ENCODE measurements at places on chromosomes 5 and 9.

GRCh38 chr5:10421896-10422691 is 19.6 kb upstream of the ROPN1L start:
- no peak for DNase-seq

DNA sequence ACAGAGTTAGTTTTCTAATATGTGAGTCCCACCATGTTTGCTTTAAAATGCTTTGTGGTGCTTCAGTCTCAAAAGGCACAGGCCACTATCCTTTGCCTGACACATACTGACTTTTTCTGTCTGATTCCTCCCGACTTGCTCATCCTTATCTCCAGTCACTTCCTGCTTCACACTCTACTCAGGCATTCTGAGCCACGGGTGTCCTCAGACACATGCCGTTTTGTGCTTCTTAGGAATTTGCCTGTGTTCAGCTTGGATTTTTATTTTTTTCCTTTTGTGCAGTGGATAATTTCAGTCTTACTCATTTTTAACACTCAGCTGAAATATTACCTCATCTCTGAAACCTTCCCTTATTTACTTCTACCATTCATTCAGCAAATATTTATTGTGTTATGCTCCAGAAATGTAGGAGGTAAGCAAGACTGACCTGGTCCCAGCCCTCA is 54.1 kb downstream of the MAN2A1 start:
- DNase-seq: peak; percentile 94

DNA sequence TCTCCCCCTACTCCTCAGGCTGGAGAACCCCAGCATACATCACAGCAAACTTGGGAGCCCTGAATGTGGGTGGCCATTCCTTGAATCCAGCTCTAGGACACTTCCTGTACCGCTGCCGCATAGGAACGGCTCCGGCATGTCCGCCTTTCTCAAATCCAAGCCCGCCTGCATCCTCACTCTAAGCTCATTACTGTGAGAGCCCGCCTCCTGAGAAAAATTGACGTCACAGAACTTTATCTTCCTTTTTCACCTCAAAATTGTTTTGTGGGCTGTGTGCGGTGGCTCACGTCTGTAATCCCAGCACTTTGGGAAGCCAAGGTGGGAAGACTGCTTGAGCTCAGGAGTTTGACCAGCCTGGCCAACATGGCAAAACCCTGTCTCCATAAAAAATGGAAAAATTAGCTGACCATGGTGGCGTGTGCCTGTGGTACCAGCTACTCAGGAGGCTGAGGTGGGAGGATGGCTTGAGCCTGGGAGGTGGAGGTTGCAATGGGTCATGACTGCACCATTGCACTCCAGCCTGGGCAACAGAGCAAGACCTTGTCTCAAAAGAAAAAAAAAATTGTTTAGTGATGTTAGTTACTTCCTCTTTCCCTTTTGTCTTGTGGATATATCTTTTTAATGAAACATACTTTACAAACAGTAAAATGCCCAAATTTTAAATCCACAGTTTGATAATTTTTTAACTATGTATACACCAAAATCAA is 22.8 kb downstream of the RNF44 start:
- DNase-seq: no peak

DNA sequence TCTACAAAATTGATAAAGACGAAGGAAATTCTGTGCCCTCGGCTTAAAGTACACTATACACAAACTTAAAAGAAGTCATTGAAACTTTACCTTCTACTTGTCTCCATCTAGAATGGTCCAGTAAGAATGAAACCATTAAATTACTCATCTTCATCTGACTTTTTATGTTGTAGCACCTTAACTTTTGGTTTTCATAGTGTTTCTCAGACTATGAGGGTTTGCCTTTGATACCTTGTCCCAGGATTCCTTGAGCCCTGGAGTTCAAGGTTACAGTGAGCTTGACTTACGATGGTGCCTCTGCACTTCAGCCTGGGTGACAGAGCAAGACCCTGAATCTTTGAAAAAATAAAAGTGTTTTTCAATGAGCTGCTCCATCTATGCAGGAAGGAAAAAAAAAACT is 132.2 kb downstream of the CDC42SE2 start:
- no peak for DNase-seq

DNA sequence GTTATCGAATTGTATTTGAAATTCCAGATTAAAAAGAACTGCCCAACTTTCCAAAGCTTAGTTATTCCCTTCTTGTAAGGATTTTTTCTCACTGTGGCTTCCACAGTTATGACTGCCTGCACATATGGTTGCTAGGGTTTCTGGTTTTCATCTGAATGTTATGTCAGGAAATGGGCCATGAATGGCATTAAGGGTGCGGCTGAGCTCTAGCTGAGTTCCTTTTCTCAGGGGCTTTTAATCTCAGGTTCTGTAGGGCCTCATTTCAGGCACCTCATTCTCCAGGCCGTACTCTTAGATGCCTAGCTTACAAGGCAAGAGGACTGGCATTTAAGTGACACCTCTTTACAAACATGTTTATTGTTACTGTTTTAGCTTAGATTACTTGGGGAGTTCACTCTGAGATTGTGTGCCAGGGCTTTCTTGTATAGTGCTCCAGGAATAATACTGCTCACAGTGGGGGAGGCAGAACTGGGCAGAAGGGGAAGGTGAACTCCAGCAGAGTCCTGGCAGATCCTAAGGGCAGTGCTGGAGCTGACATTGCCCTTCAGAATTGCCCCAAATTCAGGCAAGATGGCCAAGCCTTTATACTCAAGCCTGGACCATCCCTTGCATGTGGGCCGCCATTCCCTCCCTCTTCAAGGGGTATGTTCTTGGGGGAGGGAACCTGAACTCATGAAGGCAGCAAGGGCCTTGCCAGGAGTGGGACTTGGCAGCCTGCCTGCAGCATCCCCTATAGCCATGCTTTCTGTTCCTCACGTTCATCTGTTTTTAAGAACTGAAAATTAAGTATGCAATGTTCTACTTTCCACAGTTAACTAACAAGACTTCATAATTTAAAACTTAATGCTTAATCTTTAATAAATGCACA is 111.5 kb downstream of the KDM4C start:
- DNase-seq: no peak

- DNase-seq: no peak
These were observed 142.7 kb downstream of the PAX5 start for GRCh38 chr9:36891341-36891811.

- DNase-seq: no peak
These were observed 119.1 kb downstream of the MAPKAP1 start for GRCh38 chr9:125587819-125588460.

DNA sequence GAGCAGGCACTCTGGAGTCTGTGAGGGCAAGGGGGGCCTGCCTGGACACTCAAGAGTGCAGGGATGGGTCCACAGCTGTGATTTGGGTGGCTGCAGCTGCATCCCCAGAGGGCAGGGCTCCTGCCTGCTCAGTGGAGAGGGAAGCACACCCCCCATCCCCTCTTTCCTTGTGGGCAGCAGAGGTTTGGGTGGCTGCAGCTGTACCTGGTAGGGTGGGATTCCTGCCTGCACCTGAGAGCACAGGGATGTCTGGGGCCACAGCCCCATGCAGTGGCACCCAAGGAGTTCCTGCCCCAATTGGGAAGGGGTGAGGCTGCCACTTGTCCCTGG is 605.4 kb upstream of the FAM174A start:
- no peak for DNase-seq

DNA sequence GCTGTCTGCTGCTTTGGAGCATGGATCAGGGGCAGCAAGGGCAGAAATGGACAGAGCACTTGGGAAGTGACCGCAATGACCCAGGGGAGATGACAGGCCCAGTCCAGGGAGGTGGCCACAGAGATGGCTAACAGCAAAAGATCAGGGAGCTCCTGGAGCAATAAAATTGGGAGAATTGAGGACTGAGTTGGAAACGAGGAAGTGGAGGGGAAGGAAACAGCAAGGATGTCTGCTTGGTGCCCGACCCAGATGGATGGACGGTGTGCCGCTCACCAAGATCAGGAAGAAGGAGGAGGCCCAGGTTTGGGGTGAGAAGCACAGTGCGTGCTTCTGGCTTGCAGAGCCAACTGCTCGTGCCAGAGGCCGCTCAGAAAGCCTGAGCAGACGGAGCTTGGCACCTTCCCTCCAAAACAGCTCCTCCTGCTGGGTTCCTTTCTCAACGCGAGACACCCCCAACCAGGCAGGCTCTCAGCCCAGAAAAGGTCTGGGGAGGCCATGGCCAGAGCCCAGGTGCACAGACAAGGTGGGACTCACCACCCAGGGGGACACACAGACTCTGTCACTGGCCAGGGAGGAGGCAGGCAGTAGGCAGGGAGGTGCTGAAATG is 1.7 kb upstream of the SLC34A1 start:
- DNase-seq: no peak

DNA sequence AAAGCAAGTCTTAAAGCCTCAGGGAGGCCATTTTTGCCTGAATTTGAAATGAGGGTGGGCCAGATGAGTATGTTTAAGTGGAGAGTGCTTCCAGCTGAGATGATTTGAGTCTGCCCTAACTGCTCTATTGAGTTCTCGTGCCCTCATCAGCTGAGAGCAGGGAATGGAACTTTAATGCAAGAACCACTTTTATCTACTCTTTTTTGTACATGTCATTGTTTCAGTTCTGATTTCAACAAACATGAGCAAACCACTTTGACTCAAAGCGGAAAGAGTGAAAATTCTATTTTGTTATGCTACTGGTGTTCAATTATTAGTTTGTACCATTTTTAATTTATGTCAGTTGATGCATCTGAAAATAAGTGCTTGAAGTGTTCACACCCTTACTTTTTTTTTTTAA is 35.8 kb downstream of the DCAF10 start:
- DNase-seq: no peak

DNA sequence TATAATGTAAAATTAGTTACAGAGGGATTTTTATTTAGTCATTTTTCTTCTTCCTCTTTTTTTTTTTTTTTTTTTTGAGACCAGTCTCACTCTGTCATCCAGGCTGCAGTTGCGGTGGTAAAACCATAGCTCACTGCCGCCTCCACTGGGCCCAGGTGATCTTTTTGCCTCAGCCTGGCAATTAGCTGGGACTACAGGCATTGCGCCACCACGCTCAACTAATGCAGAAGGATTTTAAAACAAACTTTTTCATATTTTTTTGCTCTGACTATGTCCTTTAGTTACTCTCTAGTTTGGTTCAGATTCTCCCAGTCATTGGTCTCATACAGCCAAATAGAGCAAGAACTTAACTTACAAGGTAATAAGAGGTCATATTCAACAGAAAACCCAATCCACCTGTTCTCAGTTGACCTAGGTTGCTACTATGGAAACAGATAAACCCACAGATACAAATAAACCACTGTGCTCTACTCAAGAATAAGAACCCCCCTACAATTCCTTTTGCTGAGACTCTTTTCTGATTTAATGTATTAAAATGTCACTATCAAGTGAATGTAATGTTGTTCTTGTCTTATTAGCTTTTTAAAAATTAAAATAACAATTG is 50.1 kb upstream of the TTC39B start:
- DNase-seq: no peak

DNA sequence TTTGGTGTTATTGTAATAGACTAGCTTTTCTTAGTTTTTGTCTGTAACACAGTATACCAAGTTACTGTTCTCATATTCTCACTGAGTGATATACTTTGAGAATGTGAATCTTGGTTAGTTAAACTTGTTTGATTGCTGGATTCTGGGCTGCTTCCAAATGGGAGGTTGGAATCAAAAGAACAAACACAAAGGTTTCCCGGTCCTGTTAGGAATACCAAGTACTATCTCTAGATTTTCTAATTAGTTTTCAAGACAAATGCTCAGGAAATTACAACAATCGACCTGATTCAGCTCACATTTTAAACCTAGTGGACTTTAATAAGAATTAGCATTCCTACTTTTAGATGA is 244.3 kb downstream of the CSNK1G3 start:
- DNase-seq: no peak

DNA sequence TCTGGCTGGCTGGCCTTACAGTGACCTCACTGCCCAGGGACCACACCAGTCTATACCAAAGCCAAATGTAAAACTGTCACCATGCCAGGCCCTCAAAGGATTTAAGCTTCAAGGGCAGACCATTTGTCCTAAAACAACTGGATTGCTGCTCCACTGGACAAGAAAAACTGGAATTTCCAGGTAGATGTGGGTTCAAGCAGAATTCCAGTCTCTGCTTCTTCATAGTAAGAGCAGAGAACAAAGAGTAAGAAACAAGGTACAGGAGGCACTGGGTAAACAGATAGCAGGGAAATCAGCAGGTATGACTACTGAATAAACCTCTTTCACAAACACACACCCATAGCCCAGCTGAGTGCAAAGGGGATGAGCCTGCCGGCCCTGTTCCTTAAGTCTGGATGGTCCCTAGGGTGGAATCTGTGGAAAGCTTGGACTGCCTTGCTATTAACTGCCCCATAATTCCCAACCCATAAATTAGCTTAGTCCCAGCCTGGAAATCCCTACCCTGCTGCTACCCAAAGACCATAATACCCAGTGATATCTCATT is 5.5 kb downstream of the B4GALT1 start:
- no peak for DNase-seq

DNA sequence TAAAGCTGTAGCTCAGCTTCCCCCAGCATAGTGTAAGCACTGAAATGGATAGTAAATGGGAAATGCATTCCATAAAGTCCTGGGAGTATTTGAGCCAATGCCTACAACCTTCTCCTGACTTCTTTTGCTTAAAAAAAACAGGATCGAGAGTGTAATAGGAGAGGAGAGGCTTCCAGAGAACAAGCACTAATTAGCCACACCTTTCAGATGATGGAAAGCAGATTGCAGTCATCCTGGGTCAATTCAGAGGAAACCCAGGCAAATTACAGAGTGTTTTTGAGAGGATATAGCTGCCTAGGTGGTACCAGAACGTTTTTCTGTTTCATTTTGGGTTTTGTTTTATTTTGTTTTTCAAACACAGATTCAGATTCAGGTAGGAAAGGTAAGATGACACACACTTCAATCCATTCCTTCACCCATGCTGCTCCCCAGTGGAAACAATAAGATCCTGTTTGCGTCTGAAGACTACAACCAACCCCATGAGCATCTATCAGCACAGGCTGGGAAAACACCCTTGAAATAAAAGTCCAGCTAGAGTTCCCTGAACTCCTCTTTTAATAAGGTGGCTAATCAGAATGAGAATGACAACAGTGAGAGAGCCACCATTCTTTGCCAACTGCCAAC is 95.6 kb downstream of the RFK start:
- DNase-seq: no peak

DNA sequence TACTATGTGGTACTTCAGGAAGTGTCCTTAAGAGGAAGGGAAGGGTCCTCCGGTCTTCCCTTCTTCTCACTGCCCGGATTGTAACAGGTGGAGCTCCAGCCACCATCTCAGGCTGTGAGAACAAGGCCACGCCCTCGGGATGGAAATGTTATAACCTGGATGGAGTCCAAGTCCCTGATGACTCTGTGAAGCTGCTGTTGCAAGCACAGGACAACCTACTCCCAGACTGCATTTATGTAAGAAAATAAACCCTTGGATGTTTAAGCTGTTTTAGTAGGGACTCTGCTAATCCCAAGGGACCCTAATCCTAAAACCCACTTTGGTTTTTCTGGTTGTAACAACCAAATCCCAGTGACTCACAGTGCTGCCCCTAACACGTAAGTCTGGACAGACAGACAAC is 221.6 kb downstream of the ACTL7B start:
- no peak for DNase-seq

GRCh38 chr5:81288021-81288433 is 13.4 kb upstream of the ZCCHC9 start:
- no peak for DNase-seq

- peak; percentile 21 for DNase-seq
These were observed 22.5 kb downstream of the TMEM268 start for GRCh38 chr9:114633438-114634089.

- DNase-seq: no peak
These were observed 149.0 kb upstream of the GRAMD2B start for GRCh38 chr5:126274076-126274762.

Data from RCC 7860 (cell line).